Inflammatory macrophage treated with lipopolysaccharide for 1 hour (primary cell): ENCODE measurements at places on chromosomes 11 and 22.

- no peak for DNase-seq
Observed at GRCh38 chr11:108984523-108984922, 319.7 kb downstream of the DDX10 start.

GRCh38 chr11:109993786-109994185, 99.4 kb upstream of the ZC3H12C start:
- DNase-seq = no peak

DNA sequence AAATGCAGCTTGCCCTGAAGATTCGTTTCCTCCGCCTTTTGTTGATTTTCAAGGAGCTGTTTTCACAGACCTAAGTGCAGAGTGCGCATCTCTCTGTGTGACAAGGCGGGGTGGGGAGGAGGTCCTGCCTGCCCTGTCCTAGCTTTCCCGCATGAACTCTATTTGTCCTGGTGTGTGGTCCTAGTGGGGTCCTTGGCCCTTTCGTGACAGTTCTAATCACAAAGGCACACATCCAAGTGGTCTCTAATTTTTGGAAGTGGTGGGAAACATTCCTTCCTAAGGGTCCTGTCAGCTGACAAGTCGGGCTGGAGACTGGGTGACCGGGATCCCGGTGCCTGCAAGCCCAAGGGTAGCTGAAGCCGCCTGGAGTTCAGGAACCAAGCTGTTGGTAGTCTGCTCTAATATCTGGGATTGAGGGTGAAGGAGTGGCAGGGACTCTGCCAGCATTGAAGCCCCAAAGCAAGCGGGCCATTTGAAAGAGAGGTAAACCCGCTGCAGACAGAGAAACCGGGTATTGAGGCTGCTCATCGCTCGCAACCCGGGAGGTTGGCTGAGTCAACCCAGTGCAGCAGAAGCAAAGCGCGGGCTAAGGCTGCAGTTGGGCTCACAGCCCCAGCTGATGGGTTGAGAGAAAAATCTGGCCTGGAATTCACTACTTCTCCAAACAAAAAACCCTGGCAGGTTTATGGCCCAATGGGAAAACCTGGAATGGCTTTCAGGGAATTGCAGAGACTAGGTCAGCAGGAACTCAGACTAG, 28.1 kb upstream of the FBXO3 start:
- peak; percentile 12 for DNase-seq

GRCh38 chr11:85831050-85831449, 20.1 kb upstream of the SYTL2 start:
- DNase-seq = no peak

- no peak for DNase-seq
Observed at GRCh38 chr11:33044285-33044756, 4.9 kb downstream of the TCP11L1 start.

- no peak for DNase-seq
Observed at GRCh38 chr11:23749762-23750430, 747.0 kb upstream of the LUZP2 start.

GRCh38 chr11:62865635-62866034, 15.1 kb upstream of the SLC3A2 start:
- DNase-seq = no peak

DNA sequence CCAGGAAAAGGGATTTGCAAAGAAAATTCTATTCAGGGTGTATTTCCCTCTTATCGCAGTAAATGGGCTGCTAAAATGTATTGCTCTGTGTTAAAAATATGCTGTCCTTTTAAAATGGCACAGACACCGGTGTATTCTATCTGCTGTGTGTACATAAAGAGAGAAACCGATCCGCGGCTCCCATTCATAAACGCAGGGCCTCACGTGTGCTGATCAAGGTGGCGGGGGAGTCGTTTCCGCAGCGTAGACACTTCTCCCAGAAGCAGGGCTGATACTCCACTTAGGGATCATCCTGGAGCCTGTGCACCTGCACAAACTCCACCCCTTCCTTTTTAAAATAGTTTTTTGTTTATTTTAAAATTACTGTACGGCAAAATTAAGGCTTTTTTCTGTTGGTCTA, 26.1 kb upstream of the IGSF9B start:
- DNase-seq = no peak

- DNase-seq = peak; percentile 64
Observed at GRCh38 chr11:68370211-68371111, 58.1 kb downstream of the LRP5 start.

DNA sequence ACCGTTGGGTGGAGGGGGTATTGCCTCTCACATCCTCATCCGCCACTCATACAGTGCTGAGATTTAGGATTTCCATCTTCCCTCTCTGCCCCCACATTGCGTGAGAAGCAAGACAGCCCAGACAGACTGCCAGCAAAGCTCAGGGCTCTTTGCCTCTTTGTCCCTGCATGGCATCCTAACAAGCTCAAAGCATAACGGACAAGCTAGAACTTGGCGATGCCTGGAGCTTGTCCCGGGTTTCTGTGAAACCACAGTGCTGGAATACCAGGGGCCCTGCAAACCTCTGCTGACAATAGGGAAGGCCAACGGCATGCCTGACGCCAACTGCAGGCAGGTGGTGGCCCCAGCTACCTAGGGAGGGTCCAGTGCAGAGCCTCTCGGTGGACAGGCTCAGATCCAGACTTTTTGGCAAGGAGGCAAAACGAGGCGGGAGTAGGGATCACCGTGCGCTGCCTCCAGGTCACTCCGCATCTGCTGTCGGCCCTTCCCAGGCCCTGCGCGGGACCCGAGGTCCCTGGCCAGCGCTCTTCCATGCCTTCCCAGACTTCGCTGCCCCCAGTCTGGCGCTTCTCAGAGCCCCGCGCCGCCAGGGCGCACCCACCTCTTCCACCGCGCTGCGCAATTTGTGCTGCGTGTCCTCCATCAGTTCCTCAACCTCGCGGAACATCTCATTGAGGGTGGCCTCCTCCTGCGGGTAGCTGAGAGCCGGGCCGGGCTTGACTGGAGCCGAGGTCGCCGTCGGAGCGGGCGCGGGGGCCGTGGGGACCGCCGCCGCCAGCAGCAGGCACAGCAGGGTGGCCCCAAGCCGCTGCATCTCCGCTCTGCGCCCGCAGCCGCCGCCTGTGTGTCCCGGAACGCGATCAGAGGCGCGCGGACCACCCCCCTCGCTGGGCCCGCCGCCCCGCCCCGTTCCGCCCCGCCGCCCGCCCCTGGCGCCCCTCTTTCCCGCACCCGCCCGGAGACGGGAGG, at the start of gene DKK3:
Gene DKK3 (minus strand): TSS at position 858 of the 969 bp plus-strand sequence. CDS start 44 bp downstream, at position 814.
- no peak for DNase-seq

DNA sequence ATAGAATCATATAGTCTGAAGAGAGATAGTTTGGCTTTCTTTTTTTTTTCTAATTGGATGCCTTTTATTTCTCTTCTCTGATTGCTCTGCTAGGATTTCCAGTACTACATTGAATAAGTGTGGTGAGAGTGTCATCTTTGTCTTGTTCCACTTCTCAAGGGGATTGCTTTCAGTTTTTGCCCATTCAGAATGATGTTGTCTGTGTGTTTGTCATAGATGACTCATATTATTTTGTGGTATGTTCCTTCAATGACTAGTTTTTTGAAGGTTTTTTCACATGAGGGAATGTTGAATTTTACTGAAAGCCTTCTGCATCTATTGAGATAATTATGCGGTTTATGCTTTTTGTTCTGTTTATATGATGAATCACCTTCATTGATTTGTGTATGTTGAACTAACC, 10.4 kb upstream of the OR4P4 start:
- DNase-seq = no peak

DNA sequence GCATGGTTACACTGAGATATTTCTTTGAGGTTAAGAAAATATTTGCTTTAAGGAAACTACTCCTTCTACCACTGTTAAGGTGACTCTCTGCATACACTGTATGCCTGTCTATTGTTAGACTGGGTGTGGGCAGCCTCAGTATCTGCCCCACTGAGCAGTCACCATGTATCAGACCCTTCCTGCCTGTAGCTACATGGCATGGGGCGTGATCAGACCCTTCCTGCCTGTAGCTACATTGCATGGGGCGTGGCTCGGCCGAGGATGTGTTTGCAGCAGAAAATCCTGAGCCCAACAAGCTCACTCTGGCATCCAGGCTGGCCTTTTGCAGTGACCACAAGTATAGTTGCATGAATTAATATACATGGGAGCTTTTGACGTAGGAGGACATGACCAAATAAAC, 669.4 kb downstream of the OPCML start:
- DNase-seq = no peak

DNA sequence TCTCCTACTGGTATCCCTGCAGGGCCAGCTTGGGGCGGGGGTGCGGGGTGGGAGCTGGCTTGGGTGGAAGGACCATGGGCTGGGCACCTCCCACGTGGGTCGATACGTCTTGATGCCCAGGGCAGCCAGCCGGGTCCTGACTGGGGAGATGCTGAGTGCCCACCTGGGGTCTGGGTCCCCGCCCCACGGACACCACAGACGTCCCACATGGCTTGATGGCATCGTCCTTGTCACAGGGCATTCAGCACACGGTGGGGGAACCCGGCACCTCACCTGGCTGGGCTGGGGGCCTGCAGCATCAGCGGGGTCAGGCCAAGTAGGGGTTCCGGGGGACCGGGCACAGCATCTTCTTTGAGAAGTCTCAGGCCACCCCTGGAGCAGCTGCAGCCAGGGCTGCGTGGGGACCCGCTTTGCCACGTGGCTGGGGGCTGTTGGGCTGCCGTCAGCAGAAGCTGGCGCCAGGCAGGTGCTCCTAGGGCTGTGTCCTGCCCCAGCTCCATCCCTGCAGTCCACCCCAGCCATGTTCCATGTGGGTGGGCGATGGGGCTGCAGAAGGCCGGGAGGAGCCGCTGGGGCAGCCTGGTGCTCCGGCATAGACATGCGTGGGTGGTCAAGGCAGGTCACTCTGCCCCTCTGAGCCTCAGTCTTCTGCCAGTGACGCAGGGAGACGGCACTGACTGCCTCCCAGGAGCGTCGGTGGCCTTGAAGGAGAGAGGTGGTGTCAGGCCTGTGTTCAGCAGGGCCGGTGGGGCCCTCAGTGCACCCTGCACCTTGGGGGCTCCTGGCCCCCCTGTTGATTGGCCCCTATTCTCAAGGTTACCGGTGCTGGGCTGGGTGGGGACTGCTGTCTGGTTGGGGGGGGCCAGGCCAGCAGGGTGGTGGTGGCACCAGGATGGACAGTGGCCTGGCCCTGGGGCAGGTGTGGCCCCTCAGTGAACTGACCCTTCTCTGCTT, 8.4 kb downstream of the SELENOO start:
- DNase-seq = no peak

DNA sequence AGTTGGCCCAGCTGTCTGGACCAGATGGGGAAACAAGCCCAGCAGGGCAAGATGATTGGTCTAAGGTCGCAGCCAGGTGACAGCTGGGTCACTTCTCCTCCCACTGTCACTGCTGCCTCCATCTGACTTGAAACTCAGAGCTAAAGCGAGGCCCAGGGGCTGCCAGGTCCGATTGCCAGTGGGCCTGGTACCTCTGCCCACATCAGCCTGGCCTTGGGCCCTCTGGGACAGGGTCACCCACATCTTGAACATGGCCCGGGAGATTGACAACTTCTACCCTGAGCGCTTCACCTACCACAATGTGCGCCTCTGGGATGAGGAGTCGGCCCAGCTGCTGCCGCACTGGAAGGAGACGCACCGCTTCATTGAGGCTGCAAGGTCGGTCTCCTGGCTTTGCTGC, 5.8 kb downstream of the SSH3 start:
- no peak for DNase-seq

DNA sequence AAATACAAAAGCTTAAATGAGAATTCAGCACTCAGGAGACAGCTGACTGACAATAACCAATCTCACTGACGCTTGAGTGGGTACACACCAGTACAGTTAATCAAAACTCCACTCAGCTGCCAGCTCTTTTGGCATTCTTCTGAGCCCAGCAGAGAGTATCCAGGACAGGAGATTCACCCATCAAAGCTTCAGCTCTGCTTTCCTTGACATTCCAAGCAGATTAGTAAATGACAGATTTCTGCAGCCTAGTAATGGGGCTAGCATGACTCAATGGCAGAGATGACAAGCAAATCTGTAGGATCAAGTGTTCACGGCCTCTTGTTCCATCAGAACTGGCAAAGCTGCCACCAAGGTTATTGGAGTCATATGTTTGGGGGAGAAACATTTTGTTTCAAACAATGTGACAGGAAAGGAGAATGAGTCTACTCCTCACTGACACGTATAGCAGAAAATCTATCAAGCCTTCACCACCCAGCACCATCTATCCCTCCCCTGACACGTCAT, 420.0 kb downstream of the DYNC2H1 start:
- no peak for DNase-seq

- peak; percentile 20 for DNase-seq
Observed at GRCh38 chr11:123381817-123382554, 48.1 kb upstream of the GRAMD1B start.

GRCh38 chr11:79744941-79745340, 304.1 kb upstream of the TENM4 start:
- no peak for DNase-seq

GRCh38 chr11:105720096-105720495, 110.2 kb downstream of the GRIA4 start:
- DNase-seq = no peak

GRCh38 chr11:76307396-76307795, 73.5 kb downstream of the THAP12 start:
- no peak for DNase-seq

- peak; percentile 53 for DNase-seq
Observed at GRCh38 chr22:27668828-27669797, 132.4 kb downstream of the MN1 start.

- DNase-seq = no peak
Observed at GRCh38 chr11:116607027-116607426, 165.8 kb downstream of the BUD13 start.

DNA sequence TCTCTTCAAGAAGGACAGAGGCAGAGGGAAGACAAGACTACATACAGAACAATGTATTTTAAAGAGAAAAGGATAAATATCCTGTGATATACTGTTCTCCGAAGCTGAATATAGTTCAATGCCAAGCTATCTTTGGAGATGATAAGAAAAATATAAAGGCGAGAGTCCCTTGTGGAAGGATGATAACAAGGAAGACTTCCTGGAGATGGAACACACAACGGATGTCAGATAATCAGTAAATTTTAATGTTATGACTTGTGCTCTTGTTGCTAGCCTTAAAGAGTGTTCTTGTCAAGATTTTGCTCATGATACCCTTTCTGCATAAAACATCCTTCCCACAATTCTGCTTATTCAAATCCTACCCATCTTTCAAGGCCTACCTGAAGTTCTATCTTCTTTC, 6.8 kb upstream of the CTR9 start:
- DNase-seq = no peak

- DNase-seq = no peak
Observed at GRCh38 chr11:93831343-93832127, 18.9 kb downstream of the VSTM5 start.

DNA sequence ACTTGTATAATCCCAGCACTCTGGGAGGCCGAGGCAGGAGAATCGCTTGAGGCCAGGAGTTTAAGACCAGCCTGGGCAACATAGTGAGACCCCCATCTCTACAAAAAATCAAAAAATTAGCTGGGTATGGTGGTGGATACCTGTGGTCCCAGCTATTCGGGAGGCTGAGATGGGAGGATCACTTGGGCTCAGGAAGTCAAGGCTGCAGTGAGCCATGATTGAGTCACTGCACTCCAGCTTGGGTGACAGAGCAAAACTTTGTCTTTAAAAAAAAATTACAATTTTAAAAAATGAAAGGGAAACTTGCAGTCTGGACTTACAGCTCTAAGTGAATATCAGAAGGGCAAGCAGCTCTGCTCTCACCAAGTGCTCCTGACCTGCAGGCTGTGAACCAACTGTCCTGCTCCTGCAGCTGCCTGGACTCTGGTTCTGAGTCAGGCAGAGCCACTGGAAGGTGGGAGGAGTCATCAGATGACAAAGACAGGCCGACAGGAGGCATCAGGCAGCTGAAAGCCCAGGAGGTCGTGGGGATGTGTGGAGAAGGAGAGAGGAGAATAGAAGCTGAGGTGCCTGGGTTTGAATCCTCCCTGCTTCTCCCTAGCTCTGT, 9.6 kb downstream of the SMTNL1 start:
- no peak for DNase-seq

GRCh38 chr22:42608136-42608822, 6.4 kb downstream of the POLDIP3 start:
- no peak for DNase-seq
